Fibroblast of pulmonary artery (primary cell): ENCODE measurements at places on chromosomes 3 and 15.

DNA sequence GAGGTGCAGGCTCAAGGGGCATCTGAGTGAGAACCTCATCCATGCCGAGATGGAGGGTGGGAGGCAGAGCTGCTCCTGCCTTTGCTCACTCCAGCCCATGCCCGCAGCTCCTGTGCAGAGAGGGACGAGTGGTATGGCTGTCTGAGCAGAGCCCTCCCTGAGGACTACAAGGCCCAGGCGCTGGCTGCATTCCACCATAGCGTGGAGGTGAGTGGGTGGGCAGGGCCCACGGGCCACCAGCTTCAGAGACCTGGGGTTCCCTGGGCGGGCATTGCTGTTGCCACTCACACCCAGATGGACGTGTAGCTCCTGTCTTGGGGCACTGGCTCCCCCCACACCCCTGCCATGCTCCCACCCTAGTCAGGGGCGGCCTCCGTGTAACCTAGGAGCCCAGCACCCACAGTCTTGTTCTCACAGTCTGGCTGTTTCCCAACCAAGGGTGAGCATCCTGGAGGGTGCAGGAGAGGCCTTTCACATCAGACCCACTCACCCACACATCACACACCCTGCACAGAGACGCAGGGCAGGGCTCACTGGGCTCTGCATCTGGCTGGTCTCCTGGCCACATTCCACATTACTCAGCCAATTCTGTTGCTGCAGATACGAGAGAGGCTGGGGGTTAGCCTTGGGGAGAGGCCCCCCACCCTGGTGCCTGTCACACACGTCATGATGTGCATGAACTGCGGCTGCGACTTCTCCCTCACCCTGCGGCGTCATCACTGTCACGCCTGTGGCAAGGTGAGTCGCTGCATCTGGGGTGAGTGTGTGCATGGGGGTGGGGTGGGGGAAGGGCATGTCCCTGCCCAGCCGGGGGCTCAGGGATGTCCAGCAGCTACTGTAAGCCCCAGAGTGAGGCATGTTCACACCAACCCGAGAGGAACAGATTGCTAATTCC is 25.3 kb upstream of the NR2C2 start:
- no peak for DNase-seq

DNA sequence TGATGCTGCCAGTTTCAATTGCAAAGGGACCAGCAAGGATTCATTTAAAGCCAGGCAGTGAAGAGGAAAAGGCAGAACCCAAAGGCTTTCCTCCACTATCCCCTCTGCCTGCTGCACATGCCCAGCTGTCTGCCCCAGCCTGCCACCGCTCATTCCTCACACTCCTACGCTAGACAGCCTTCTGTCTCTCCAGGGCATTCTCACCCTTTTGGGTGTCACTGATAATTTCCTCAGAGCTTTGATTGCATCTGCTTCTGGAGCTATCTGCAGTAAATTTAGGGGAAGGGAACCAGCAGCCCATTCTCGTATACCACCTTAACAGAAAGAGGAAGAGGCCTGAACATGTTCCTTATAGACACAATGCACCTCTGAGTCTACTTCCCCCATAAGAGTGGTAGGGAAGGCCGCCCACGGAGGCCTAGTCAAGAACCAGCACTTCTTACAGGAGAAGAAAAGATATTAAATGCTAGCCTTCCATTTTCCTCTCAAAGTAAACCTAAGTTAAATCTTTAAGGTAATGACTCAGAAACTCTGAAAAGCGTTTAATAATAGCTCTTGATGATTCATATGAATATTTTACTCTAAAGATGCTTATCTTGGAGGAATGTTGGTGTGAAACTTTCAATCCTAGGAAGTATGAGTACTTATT is 20.9 kb downstream of the NUDT16 start:
- peak; percentile 31 for DNase-seq

GRCh38 chr3:118778201-118778600 is 256.4 kb downstream of the IGSF11 start:
- DNase-seq, result no peak

DNA sequence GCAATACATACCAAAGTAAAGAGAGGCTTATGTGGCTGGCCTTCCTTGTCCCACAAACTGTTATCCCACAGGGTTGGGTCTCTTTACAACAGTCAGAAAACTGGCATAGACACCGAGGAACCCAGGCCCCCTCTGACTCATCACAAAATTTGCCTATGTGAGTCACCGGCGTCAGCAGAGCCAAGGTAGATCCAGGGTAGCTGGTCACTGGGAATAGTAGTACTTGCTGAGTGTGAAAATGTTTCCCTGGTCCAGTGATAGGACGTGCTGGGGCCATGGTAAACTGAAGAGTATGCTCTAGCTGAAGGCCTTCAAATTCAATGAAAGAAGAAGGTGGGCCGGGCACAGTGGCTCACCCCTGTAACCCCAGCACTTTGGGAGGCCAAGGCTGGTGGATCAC is 27.1 kb upstream of the SKIL start:
- DNase-seq, result peak; percentile 48

- no peak for DNase-seq
These were observed 1389.8 kb upstream of the ALCAM start for GRCh38 chr3:103976931-103977339.

DNA sequence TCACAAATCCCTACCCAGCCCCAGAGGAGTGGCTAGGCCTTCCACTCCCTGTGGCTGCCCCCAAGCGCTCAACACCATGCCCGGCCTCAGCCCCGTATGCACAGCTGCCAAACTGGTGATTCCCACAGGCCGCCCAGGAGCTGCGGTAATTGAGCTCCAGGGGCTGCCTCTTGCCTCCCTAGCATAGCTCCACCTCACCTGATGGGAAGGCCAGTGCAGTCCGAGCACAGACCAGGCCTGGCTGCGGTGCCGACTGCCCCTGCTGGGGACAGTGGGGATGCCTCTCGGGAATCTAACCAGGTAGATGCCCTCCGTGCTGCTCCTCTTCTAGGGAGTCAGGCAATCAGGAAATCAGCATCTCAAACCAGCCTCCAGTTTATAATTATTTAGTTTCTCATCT is 25.9 kb downstream of the SCN5A start:
- DNase-seq, result no peak

DNA sequence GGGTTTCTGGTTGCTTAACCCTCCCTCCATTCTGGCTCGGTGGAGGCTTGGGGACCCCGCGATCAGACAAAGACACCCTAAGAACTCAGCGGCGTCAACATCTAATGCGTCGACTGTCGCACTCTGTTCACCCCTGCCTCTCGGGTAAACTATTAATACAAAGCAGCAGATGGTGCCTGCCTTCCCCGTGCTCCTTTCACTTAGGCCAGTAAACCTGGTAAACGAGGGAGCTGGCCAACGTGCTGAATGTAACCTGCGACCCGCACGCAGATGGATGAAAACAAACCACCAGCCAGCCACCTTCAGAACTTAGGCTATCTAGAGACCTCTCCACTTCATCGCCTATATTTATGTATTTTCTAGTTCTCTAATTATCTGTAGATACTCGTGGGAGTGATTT is 848 bp upstream of the CADPS start:
- peak; percentile 60 for DNase-seq

- DNase-seq, result peak; percentile 33
These were observed 712.4 kb downstream of the GRM7 start for GRCh38 chr3:7573330-7573729.

GRCh38 chr15:41011055-41011815 is 58.0 kb downstream of the CHAC1 start:
- DNase-seq, result peak; percentile 23

- DNase-seq, result no peak
These were observed 342.1 kb upstream of the SOX2 start for GRCh38 chr3:181369637-181370036.

DNA sequence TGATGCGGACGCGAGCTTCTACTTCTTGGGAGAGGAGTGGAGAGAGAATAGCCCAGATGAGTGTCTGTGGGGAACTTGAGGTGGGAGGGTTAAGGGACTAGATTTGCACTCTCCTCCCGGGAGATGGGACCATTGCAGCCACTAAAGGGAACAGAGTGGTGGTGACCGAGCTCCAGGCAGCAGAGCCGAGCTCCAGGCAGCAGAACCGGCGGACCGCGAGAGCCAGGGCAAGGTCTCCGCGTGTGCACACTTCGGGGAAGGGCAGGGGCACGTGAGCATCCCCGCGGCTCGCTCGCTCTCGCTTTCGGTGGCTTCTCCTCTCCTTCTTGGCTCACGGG is 1.1 kb downstream of the IGDCC3 start:
- no peak for DNase-seq

GRCh38 chr3:148923592-148923991 is 58.5 kb downstream of the CPA3 start:
- DNase-seq, result no peak

DNA sequence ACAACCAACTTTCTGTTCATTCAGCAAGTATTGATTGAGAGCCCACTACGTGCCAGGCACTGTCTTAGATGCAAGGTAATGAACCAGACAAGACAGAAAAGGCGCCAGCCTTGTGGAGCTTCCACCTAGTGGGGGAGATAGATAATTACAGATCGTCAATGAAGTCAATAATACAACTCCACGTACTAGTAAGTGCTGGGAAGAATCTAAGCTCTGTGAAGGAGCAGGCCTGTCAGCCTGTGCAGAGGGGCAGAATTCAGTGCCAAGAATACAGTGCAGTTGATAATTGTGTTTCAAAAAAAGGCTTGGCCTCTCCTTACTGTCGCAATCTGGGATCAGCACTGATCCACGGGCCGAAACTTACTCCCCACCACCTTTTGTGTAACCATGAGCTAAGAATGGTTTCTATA is 186.3 kb downstream of the FEZF2 start:
- peak; percentile 57 for DNase-seq

DNA sequence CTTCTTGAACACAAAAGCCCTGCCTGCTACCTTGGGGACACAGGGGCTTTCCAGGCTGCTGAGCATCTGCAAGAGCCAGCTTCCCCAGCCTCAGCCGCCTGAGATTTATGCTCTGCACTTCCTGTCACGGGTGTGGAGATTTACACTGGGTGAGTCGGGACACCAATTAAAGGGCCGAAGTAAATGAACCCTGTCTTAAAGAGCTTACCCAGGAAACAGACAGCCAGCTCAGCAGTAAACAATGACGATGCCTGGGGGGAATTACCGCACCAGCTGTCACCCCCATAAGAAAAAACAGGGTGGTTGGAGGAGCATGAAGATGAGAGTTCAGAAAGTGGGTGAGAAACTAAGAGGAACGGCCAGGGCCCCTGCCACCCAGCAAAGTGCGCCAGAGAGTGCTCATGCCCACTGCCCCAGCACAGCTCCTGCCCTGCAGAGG is 37.5 kb upstream of the IQSEC1 start:
- no peak for DNase-seq

DNA sequence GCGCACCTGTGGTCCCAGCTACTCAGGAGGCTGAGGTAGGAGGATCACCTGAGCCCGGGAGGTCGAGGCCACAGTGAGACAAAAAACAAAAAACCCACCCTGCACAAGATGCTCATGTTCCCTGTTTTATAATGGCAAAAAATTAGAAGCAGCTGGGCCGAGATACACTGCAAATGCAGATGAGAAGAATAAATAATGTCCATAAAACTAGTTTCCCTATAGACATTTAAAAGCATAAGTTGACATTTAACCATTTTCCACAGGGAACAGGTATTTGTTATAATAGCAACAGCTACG is 537 bp upstream of the SCAP start:
- no peak for DNase-seq

GRCh38 chr3:10693457-10693856 is 122.6 kb upstream of the SLC6A11 start:
- no peak for DNase-seq

DNA sequence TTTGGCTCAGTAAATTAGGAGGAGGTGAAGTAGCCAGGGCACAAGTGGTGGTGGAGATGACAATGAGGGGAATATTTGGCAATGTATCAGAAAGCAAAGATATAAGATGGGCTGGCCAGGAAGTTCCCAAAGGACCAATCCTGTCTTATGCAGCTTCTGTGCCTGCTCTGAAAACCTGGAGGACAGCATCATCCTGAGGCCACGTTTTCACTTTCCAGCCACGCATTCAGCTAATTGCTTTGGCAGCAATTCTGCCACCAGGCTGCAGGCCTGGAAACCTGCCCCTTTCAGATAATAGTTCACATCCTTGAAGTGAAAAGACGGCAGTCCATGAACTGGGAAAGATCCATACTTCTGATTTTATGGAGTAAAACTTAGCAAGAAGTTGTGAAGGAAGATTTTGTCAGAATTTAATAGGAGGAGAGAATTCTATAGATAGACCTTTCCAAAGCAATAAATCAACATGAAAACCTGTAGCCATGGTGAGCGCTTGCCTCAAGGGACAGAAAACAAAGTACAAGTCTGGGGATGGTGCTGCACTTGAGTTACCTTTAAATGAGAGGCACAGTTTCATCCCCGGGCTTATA is 682.5 kb downstream of the GRM7 start:
- peak; percentile 14 for DNase-seq

DNA sequence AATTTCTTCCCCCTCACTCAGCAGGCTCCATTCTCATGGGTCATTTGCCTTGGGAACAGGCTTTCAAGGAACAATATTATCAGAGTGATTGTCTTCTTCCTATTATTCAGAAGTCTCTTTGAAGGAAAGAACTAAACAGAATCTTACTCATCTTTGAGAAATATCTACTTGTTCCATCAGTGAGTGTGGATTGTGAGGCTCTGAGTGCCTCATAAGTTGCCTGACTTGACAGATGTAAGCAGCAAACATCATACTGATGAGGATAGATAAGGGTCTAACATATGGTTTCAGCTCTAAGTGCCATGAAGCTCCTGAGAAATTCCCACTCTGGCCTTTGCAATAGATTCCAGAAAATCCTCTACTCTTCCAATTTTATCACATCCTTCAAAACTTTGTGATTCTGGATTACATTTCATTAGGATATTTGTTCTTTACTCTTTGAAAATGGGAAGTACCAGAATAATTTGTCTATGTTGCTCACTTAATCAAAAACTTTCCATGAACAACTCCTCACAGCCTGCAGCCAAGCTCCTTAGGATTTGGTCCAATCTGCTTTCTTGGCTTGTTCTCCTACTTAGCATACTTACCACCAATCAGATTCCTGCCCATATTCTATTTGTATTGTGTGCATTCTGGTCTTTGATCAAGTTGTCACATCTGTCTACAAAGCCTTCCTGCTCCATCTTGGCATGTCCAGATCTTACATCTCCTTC is 120.1 kb downstream of the RPL22L1 start:
- DNase-seq, result no peak

GRCh38 chr15:95793231-95793630 is 537.3 kb upstream of the NR2F2 start:
- no peak for DNase-seq

DNA sequence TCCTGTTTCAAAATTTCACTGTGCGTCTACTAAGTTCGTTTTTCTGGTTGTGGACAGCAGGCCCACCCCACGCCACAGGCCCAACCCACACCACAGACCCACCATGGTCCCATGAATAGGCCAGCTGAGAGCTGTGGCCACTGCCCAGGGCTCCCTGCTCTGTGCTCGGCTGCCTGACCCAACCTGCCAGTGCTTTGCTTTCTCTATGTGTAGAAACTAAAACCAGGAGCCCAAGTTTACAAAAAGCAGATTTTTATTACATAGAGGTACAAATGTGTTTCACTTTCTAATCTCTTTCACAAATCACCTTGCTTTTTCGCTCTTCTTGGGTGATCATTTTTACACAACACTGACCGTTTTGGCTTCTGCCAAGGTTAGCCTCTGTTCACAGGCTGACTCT is 69.1 kb downstream of the HERC2 start:
- DNase-seq, result no peak

GRCh38 chr3:50195501-50196252 is 4.3 kb downstream of the GNAT1 start:
- no peak for DNase-seq

- DNase-seq, result no peak
These were observed 636.1 kb upstream of the NAALADL2 start for GRCh38 chr3:174223042-174223441.
